Activated CD8-positive, alpha-beta memory T cell treated with anti-CD3 and anti-CD28 coated beads for 4 hours (primary cell): ENCODE measurements at places on chromosomes 13 and 19.

DNA sequence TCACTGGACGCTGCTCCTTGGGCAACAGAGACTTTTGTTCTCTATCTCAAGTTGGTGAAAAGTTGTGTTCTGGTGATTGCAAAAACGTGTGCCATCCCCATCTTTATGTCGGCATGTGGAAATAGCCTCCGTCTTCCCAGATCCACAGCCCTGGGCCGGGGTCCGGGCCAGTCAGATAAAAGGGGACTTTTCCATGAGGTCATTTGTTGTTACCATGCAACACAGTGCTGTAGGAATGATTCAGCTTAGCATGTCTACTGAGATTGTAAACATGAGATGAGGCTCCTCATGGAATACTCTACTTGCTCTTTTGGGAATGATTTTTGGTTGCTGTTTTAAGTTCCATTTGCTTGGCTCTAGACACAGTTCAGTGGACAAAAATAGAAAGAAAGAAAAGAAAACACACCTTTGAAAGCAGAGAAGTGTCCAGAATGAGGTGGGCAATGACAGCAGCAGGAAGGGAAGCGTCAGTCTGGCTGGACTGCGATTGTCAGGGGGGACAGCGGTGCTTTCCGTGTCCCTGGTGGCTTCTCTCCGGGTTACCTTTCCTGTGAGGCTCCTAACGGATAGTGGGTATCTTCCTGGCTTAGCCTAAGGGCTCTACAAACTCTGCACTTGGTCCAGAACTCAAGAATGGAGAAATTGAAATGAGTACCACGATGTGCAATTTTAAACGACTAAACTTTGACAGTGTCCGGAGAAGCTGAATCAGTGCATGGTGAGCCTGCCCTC is 91.6 kb downstream of the TEX29 start:
- DNase-seq, result no peak

GRCh38 chr13:75554981-75555380 is 5.4 kb downstream of the UCHL3 start:
- DNase-seq, result no peak

DNA sequence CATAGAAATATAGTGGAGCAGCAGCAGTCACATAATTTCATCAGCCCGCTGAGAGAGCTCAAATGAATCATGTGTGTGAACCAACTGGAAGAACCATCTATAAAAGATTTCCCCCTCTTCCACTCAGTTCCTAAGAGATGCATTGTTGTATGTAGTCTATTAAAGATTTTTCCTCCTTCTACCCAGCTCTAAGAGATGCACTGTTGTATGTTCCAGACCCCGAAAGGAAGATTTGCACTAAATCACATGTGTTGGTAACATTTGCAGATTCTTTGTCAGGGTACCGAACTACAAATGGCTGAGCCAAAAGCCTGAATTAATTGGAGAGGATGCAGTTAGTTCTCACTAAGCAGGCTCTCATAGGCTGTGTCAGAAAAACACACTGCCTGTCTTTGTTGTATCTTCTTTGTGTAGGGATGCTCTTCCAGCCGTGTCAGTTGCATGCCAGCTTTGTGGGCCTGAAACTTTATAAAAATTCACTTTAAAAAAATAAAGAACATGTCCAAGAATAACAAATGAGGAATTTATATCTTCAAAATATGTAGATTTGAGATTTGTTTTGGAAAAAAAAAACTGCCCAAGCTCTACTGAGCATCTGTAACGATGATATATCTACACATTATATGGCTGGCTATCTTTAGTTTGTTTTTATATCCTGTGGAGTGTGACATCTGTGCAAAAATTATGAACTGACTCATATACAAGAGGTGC is 223.1 kb downstream of the MZT1 start:
- no peak for DNase-seq

DNA sequence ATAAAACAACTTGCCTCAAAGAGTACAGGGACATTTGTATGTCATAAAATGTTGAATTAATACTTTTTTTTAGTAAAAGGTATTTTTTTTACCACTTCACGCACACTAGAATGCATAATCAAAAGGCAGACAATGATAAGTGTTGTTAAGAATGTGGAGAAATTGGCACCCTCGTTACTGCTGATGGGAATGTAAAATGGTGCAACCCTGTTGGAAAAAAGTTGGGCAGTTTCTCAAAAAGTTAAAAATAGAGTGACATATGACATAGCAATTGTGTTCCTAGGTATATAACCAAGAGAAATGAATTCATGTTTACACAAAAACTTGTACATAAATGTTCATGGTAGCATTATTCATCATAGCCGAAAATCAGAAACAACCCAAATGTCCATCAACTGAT is 109.5 kb downstream of the PIBF1 start:
- no peak for DNase-seq

DNA sequence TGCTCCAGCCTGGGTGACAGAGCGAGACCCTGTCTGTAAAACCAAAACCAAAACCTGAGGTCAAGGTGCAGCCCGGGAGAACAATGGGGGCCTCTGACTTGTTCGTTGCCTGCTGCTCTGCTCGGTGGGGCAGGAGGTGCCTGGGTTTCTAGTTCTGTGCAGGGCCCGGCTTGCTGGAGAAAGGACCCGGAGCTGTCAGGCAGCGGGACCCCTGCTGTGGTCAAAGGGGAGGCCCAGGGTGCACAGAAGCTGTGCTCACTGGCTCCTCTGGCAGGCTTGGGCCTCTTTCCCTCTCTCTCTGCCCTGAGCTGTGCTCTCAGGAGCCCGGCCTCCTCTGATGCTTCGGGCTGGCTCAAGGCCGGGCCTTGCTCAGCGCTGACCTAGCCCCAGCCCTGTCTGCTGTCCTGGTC is 3.5 kb downstream of the LRP3 start:
- DNase-seq, result no peak

DNA sequence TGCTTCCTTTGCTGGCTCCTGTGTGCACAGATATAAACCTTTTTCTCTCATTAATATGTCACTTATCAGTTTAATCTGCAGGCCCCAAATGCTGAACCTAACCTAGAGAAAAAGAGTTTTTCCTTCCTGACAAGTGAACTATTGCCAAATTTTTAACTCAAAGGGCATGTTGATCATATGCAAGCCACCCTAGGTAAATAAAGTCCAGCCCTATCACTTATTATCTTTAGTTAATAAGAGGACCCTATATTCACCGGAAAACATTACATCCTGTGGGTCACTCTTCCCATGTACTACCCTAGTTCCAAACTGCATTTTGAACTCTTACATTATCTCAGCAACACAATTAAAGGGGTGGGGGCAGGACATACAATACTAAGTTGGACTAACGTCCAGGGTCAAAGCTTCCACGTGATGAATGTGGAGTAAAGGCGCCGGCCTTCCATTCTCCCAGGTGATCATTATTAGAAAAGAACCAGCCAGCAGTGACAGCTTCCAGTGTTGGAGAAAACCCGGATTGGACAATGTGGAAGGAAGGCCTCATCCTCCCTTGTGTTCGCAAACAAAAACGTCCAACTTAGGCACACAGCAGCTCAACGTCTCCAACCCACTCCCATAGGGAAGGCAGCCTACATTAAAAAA is 86.6 kb downstream of the STK24 start:
- no peak for DNase-seq

- no peak for DNase-seq
Measured at GRCh38 chr13:110690516-110690915, 15.4 kb downstream of the CARS2 start.

DNA sequence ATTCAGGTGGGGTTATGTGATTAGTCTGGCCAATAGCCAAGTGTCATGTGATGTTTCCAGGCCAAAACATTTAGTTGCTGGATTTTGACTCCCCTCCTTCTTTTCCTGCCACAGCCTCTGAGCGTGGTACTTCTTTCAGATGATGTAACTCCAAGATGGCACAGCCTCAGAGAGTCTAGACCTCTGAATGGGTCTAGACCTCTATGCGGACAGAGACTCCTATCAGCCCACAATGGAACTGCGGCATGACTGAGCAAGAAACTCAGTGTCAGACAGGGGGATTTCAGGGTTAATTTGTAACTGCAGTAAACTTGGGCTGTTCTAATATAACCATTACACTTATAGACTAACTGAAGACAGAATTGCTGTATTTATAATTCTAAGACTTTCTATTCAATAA is 42.6 kb upstream of the ZDHHC20 start:
- DNase-seq, result no peak

DNA sequence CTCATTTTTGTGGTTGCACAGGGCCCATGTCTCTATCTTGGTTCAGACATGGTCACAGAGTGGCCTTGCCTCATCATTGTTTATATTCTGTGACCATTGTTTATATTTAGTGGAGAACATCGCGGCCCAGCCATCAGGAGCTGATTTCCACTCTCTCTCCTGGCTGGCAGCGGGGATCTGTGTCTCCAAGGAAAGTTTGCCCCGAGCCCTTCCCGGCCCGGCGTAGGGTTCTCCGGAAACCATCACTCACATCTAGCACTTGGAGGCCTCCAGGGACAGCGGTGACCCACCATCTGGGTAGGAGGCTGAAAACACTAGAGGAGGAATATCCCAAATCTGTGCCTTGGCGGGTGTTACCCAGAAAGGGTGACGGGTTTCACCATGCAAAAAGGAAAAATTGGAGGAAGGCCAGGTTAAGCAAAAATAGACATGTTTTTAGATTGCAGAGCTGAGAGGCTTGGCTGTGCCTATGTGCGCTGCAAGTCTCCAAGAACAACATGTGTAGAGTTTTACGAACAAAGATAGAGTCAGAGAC is 726 bp upstream of the ZNF358 start:
- no peak for DNase-seq

GRCh38 chr19:7942981-7943443 is 454 bp downstream of the TIMM44 start:
- DNase-seq, result no peak

DNA sequence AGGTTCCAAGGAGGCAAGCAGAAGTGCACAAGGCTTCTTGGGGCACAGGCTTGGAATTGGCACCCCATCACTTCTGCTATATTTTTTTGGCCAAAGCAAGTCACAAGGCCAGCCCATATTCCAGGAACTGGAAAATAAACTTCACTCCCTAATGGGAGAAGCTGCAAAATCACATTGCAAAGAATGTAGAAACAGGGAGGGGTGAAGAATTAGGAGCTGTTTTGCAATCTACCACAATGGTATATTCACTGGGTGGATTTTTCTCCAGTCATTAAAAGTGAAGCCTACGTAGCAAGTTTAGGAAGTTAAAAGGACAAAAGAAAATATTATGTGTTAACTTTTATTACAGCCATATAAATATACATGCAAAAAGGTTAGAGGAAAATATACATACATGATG is 464.8 kb downstream of the COG6 start:
- no peak for DNase-seq

GRCh38 chr19:7112675-7113074 is 43.2 kb downstream of the ZNF557 start:
- DNase-seq, result no peak

GRCh38 chr19:38547421-38547820 is 70.3 kb downstream of the MAP4K1 start:
- no peak for DNase-seq

- DNase-seq, result peak; percentile 75
Measured at GRCh38 chr19:42121656-42122069, 10.6 kb downstream of the POU2F2 start.

- no peak for DNase-seq
Measured at GRCh38 chr13:107365466-107366215, 797.7 kb upstream of the ARGLU1 start.

DNA sequence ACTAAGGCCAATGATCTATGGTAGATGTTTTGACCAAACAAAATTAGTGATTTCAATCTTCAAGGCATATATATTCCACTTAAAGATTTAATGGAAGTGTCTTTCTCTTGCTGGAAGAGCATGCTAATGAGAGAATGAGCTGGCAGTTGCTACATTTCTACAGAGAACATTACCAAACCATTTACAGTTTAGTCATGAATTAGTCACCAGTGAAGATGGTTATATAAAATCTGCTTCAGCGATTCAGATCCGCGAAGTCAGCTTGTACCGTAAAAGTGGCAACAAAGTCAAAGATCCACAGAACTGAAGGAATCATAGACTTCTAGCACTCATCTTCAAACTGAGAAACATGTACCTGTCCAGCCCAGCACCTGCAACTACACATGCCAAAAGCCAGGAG is 156.3 kb downstream of the SLITRK5 start:
- no peak for DNase-seq

GRCh38 chr13:39599842-39600241 is 3.2 kb downstream of the LHFPL6 start:
- DNase-seq, result no peak

GRCh38 chr19:4678881-4679790 is 9.0 kb upstream of the MYDGF start:
- no peak for DNase-seq

GRCh38 chr13:43132257-43132656 is 108.9 kb downstream of the DNAJC15 start:
- no peak for DNase-seq

- DNase-seq, result no peak
Measured at GRCh38 chr19:14342809-14343208, 38.4 kb upstream of the ADGRE5 start.

- no peak for DNase-seq
Measured at GRCh38 chr19:32581705-32582179, 752 bp downstream of the PDCD5 start.

DNA sequence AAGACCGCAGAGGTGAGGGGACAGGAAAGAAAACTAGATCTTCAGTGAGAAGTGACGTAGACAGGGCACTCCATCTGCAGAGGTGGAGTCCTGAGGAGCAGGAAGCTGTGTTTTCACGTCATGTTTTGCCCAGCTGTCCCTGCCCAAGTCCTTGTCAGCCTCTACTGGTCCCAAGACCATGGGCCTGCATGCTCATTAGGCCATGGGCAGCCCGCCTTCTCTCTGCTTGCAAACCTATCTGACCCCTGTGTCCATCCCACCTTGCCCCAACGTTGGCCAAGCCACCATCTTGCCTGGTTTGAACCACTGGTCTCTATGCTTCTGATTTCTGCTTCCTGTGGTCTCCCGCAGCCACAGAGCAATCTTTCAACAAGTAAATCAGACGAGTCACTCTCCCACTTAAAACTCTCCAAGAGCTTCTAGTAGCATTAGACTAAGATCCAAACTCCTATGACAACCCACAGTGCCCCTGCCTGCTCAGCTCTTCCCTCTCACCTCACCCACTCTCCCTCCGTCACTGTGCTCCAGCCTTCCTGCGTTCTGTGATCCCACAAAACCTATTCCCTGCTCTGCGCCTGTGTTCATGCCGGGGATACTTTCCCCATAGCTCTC is 18.6 kb upstream of the CCNE1 start:
- DNase-seq, result no peak

- no peak for DNase-seq
Measured at GRCh38 chr13:48278806-48279205, 24.7 kb upstream of the RB1 start.

DNA sequence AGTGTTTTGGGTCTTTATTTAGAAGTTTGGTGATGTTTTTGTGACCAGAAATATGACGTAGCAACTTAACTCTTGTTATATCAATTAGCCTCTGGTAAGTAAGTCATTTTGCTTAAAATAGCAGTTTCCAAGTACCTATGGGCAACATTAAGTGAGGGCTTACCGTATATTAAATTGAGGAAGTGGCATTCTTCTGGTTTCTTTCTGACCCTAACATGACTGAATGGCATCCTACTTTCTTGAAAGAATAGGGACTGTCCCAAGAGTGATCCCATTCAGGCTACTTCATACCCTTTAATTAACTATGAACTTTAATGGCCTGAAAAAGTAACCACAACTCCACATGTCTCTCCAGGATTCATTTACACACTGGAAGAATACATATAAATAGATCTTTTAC is 106.6 kb downstream of the MZT1 start:
- no peak for DNase-seq

GRCh38 chr13:23322353-23323336 is 110.9 kb downstream of the SACS start:
- DNase-seq, result no peak
